ENCODE measurements at places on chromosomes 7 and 10.
A peak's percentile ranks its signal among the peaks of the same experiment; 100 is the strongest.

DNA sequence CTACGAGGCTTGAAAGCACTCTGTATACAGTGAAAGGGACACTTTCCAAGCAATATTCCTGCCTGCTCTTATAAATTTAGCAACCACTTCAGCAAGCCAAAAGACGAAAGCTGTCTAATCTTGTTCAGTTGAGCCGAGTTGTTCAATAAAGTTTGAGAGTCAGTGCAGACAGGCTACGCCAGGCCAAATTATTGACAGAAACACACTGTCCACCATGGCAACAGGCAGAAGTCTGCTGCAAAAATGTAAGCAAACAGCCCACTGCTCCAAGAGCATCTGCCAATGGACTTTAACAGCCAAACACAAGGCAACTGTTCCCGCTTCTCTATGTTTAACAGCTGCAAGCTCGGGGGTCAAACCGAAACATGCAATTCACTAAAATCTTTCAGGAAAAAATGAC is 85.7 kb downstream of the GLI3 start:
- DNase-seq, result no peak

DNA sequence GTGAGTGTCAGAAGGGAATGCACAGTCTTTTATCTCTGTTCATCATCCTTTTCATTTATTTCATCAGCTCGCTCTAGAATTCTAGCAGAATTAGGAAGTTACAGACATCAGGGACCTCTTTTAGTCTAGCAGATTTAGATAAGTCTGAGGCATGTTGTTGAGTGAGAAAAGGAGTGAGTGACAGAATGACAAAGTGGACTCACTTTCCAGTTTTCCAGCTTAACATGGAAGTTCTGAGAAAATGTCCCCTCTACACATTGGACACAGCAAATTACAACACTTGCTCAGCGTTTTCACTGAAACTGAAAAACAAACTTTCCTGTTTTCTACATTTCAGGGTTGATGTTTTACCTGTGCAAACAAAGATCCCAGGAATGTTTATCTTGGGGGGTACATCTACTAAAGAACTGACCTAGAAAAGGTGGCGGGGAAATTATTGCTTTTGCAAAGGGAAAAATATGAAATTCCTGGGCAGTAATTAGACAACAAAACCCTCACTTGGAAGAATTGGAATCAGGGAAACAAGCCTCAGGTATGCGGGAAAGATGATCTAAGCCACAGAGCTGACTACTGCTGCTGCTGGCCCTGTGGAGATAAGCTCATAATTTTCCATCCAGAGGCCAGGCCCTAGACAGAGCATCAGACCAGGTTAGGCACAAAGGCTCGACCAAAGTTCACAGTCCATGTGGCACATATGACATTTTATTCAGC is 14.6 kb upstream of the CYP3A5 start:
- DNase-seq, result no peak

DNA sequence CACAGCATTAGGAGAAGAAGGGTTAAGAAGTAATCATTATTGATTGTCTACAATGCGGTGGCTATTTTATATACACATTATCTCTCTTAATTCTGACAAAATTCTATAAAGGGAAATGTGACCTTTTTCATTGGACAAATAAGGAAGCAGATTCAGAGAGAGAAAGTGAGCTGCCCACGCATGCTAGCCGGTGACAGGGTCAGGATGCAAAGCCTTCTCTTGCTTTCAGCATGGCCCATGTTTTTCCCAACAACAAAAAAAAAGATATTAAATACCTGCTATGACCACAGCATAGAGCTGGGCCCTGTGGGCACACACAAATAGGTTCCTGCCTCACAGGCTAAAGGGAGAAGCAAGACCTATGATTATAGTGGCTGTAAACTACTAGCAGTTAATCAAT is 66.8 kb downstream of the PPP1R3C start:
- no peak for DNase-seq

DNA sequence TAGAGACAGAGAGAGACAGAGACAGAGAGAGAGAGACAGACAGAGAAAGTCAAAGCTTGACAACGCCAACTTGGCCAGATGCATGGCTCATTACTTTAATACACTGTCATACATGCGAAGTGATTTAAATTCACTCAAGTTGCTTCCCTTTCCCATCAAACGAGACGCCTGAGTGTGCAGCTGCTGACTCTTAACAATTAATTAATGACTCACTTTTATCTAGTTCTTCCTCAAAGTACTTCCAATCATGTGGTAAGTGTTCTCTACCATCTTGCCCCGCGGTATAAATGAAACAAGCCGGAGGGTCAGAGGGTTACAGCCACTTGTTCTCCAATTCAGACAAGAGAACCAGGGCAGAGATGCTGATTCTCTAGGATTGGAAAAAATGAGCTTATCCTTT is 90.8 kb downstream of the SFMBT2 start:
- DNase-seq, result no peak

- DNase-seq, result no peak
Observed at GRCh38 chr7:105408791-105409410, 20.2 kb upstream of the SRPK2 start.

- peak; percentile 59 for DNase-seq
Observed at GRCh38 chr7:46131916-46132795, 211.1 kb upstream of the IGFBP3 start.

DNA sequence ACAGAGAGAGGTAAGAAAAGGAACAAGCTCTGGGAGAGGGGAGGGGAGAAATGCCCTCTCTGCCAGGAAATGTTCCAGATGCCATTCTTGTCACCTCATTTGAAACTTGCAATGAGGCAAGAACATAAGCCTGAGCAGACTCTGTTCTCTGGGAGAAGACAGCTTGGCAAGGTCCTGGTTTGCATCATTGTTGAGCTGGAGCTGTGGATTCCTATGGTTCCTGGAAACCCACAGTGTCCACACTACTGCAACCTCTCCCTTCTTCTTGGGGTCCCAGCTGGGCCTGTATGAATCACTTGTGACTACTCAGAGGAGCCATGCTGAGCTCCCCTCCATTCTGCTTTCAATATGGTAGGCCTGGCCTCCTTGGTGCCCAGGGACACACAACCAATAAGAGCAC is 60.8 kb upstream of the HECTD2 start:
- DNase-seq, result no peak

DNA sequence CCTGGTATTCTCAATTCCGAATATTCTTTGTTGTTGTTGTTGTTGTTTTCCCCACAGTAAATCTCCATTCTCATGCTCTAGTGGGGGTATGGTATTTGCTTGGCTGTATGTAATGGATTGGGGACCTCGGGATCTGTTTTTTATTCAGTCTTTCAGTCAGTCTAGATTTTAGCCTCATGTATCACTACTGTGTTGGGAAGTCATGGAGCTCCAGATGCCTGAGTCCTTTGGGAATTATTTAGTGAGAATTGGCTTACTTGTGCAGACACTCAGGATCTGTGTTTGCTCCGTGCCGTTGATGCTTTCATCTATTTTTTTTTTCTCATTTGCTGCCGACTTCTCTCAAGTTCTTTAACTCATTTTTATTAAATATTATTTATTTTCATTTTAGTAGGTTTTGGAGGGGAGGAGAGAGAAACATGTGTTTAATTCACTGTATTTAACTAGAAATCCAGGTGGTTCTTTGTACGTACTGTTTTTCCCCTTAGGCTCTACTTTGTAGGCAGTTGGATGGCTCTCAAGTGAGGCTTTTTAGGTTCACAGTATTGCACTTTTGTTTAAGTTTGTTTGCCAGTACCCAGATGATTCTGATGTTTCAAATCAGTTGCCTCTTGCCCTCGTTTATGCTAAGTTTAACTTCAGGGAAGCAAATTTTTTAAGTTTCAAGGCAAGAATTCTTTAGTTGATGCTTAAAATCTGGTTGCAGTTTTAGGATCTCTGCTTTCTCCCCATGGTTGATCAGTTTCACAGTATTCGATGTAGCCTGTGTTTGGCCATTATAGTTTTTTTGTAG is 36.9 kb downstream of the ZNRF2 start:
- no peak for DNase-seq

DNA sequence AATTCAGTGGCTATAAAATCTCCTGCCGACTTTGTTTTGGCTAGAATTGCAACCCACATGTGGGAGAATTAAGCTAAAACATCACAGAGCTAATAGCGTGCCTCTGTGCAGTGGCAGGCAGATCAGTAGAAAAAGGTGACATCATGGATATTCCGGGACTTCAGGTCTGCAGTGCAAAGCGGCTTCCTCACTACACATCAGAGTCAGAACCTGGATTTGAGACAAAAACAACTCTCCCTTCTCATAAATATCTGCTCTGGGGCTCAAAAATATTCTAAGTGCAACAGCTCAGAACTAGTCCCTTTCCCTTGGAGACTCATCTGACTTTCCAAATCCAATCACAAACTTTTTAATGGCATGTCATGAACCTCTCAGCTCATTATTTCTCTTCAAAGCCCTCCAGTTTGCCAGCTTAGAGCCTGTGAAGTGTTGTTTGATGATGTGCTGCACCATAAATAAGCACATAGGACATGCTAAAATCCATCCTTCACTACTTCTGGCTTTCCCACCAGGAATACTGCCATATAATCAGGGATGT is 337.1 kb downstream of the RNLS start:
- DNase-seq, result peak; percentile 48

- no peak for DNase-seq
Observed at GRCh38 chr10:43955002-43955596, 306.4 kb upstream of the ZNF32 start.

GRCh38 chr7:6159097-6159483 is 113.3 kb downstream of the CYTH3 start:
- DNase-seq, result no peak

DNA sequence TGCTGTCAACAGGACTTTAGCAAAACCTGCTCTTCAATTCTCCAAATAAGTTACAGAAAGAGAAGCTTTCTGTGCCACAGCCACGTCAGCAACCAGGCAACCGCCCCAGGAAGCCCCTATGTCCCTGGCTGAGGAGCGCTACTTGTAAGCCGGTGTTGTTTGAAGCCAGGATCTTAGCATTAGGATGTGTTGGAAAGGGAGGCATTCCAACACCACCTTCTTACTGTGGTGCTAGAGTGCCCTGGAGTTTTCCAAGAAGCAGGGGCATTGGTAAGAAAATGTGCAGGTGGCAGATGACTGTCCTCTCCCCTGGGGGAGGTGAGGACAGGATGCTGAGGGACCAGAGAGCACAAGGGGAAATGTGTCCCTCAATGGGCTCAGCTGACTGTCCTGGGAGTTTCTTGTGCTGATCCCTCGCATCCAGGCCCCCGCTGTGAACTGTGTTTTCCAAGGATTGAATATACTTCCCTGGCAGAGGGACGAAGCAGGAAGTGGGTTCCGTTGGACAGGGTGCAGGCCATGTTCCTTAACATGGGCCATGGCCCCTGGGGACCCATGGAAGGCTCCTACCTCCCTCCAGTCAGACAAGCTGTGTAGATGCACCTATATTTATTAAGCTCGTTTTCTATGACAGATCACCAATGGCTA is 139.6 kb upstream of the GDF10 start:
- DNase-seq, result no peak

- no peak for DNase-seq
Observed at GRCh38 chr7:157990226-157990880, 597.3 kb downstream of the PTPRN2 start.

DNA sequence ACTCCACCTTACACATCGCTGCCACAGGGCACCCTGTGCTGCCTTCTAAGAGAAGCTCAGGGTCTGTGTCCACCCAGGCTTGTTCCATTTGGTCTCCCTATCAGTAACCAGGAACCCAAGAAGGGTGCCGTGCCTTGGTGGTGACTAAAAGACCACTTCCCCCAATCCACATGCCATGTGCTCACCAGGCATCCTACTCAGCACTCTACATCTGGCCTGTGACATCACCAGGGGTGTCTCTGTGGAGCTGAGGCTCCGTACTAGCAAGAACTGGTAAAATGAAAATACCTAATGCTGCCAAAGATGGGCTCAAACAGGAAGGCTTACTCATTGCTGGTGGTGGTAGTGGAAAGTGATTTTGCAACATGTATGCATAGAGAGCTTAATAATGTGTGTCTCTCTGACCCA is 19.0 kb upstream of the C10orf71 start:
- no peak for DNase-seq

- DNase-seq, result no peak
Observed at GRCh38 chr7:21939136-21939857, 6.4 kb downstream of the CDCA7L start.

GRCh38 chr7:3552499-3552898 is 251.4 kb downstream of the SDK1 start:
- DNase-seq, result no peak

DNA sequence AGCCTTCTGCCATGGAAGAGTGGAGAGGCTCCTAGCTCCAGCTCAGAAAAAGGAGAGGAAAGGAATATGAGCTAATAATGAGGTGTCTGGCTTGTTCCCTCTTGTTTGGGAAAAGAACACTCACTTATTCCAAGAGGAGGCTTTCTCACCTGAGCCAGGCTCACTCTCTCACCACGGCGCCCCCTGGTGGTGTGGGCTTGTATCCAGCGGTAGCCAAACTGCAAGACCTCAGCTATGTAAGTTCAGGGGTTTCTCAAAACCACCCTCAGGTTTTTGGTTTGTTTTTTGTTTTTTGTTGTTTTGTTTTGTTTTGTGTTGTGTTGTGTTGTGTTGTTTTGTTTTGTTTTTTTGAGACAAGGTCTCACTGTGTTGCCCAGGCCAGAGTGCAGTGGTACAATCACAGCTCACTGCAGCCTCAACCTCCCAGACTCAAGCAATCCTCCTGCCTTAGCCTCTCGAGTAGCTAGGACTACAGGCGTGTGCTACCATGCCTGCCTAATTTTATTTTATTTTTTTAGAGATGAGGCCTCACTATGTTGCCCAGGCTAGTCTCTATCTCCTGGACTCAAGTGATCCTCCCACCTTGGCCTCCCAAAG is 124.0 kb downstream of the TMEM130 start:
- peak; percentile 46 for DNase-seq

GRCh38 chr10:31678575-31679516 is 249.8 kb downstream of the ARHGAP12 start:
- no peak for DNase-seq

- no peak for DNase-seq
Observed at GRCh38 chr10:31431021-31431420, 112.0 kb downstream of the ZEB1 start.

DNA sequence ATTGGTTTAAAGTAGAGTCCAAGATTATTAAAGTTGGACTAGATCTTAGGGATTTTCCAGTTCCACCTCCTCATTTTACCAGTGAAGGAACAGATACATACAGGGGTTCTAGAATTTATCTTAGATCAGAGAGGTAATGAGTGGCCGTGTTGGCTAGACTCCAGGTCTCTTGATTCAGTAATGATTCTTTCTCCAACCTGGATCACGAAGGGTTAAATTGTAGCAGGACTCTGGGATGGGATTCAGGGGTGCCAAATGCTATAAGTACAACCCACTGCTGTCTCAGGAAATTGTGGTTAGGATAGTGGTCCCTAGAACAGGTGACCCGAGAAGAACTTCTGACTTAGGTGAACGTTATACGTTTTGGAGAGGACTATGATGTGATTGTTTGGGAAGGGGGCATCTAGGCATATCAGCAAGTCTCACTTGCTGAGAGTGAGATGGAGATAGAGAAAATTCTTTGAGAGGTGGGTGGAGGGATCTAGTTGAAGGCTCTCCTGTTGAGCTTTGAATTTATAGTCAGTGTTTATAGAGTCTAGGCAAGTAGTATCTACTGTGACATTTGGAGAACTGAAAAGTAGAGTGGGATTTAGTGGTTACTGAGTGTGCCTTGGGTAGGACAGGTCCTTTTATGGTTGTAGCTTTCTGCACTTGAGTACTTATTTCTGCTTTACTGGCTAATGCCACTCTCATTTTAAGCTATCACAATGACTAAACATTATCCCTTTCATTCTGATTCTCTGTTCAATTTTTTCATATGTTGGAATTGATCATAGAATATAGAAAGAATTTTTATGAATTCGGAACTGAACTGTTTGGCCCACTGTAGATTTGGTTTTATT is 58.3 kb downstream of the ST7 start:
- no peak for DNase-seq

- DNase-seq, result no peak
Observed at GRCh38 chr10:690372-691161, 1.1 kb upstream of the DIP2C start.
